ENCODE measurements at places on chromosomes 3 and 15.
A peak's percentile ranks its signal among the peaks of the same experiment; 100 is the strongest.

DNA sequence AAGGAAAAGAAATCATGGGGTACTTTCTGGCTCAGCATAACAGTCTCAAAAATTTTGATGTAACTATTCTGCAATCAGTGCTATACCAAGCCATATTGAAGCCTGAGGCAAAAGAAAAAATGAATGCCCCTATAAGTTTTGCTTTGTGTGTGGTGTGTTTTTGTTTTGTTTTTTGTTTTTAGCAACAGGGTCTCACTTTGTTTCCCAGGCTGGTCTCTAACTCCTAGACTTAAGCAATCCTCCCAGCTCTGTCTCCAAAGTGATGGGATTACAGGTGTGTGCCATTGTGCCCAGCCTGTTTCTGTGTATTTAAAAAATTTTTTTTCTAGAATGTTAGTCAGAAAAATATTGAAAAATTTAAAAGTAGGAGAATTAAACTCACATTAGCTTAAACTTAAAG, 93.2 kb downstream of the ZNF280D start:
- peak; percentile 28 for DNase-seq

DNA sequence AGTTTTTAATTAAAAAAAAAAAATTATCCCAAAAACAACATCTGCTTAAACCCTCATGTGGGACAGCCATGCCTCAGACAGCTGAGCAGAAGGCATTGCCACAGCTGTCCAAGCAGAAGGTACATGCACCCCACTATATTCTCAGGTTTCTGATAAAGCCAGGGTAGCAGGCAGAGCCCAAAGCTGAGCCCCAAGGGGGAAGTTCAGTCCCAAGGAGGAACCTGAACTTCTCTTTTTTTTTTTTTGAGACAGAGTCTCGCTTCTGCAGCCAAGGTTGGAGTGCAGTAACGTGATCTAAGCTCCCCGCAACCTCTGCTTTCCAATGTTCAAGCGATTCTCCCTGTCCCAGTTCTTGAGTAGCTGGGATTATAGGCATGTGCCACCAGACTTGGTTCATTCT, 33.2 kb downstream of the MKRN2 start:
- no peak for DNase-seq

DNA sequence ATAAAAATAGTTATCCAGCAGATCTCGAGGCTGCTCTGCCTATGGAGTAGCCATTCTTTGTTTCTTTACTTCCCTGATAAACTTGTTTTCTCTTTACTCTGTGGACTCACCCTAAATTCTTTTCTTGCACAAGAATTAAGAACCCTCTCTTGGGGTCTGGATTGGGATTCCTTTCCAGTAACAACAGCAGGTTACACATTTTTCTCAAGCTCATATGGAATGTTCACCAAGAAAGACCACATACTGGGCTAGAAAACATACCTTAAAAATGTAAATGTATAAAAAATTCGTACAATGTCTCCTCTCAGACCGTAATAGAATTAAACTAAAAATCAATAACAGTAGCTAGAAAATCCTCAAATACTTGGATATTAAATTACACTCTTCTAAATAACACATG, 299.2 kb downstream of the CNTN3 start:
- DNase-seq: no peak

DNA sequence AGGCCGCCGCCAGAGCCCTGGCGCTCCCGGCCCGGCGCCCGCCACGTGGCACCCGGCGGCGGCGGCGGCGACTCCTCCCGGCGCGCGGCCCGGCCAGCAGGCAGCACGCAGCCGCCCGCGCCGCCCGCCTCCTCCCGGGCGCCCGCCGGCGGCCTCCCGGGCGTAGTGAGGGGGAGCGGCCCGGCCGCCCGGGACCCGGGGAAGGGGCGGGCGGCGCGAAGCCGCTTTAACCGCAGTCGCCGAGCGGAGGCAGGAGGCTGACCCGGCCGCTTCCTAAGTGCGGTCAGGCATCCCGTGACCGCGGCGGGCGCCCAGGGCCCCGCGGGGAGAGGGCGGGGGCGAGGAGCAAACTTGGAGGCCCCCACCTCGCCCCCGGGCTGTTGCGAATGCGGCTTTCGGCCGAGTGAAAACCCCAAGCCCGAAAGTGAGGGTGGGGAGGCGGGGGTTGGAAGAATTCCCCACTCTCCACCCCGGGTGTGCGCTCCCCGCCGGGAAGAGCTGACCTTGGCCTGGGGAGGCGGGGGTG, 1.7 kb upstream of the HES1 start:
- peak; percentile 87 for DNase-seq

GRCh38 chr3:52498137-52499054, 3.3 kb downstream of the STAB1 start:
- DNase-seq: no peak

- DNase-seq: no peak
Observed at GRCh38 chr3:23542079-23542478, 263.7 kb upstream of the UBE2E1 start.

- no peak for DNase-seq
Observed at GRCh38 chr3:143280984-143281383, 161.4 kb downstream of the CHST2 start.

- DNase-seq: no peak
Observed at GRCh38 chr15:92591275-92591674, 64.3 kb downstream of the FAM174B start.

DNA sequence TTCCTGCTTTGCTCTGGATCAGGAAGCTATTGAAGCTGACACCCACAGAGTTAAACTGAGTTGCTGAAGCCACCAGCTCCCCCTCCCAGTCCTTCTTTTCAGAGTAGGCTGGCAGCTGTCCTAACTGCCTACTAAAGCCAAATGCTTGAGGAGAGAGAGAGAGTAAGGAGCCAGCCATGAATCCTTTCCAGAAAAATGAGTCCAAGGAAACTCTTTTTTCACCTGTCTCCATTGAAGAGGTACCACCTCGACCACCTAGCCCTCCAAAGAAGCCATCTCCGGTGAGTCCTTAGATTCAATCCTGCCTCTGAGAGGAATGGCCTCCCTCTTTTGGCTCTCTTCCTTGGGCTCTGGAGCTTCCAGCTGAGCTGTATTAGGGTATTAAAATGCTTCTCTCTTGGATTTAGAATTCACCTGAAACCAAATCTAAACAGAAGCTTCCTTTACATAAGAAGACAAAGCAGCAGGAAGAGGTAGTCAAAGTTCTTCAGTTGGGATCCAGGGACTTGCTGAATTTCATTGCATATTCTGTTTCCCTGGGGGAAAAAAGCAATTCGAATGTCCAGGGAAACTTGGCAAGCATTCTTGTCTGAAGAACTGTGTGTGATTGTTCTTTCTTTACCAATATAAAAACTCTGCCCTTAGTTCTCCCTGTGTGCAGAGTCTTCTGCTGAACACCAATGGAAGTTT, at the start of gene SLC15A2:
Gene SLC15A2 (plus strand): TSS at position 101 of the 690 bp plus-strand sequence. CDS start 76 bp downstream, at position 177.
- peak; percentile 54 for DNase-seq

DNA sequence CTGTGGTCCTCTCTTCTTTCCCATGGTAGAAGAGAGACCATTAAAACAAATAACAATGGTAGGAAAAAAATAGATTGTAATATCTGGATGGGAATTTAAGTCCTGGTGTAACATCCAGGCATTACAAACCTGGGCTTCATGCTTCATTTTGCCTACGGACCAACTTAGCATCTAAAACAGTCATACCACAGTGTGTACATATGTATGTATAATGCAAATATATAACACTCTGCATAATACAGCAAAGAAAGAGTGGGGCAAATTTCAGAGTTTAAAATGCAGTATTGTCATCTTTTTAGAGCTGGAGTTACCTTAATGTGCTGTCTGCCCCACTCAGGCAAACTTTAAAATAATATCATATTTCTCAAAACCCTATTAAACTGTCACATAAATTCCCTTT, 298.2 kb downstream of the AGBL1 start:
- DNase-seq: no peak

GRCh38 chr15:33864360-33865075, 103.8 kb upstream of the CHRM5 start:
- DNase-seq: no peak

GRCh38 chr3:12380461-12380860, 91.6 kb downstream of the PPARG start:
- no peak for DNase-seq

GRCh38 chr3:54831112-54831511, 96.7 kb downstream of the LRTM1 start:
- no peak for DNase-seq

DNA sequence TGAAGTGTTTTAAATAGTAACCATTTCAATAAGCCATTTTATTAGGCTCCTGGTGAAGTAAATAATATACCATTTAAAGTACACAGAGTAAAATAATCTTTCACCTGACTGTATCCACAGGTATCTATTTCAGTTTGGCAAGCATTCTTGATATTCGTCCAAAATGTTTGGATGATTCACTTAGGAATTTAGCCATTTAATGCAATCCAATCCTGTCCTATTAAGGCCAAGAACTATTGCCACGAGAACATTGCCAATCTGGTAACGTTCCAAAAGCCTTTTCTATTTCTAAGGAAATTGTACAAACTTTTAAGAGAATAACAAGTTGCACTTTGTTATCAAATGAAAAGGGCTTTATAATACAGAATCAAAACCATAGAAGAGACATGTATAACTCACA, 209.8 kb upstream of the THRB start:
- no peak for DNase-seq

DNA sequence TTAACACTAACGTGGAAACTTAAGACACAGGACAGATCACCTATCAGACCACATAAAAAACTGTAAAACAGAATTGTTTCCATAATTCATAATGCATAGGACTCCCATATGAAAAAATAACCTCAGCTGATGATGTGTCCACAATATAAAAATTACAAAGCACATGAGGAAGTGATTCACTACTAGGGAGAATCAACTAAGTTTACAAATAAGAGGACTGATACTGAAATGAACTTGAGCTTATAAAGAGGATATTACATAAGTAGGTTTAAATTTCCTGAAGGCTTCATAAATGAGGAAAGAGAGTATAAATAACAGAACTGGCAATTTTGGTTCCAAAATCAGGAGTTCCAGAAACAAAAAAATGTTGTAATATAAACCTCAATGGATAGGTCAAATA, 111.9 kb downstream of the SAMMSON start:
- DNase-seq: no peak

DNA sequence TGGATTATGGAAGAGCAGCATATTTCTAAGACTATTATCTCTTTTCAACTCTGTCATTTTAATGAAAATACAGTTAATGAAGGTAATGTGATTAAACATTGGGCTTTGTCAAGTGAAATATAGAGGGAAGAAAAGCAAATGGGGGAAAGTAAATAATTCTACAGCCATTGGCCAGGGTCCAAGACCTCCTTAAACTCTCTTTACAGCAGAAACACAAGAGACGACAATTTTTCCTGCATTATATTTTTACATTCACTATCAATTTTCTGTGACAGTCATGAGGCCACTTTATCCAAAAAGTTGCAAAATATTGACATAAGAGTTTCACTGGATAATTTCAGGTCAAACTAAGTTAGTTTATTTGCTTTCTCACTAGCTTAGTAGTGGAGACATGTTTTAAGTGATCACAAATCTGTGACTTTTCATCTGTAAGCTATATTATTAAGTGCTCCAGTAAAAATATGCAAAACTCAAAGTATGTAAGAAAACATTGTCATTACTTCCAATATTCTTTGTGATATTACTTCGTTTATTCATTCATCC, 385.9 kb upstream of the DPH6 start:
- no peak for DNase-seq

DNA sequence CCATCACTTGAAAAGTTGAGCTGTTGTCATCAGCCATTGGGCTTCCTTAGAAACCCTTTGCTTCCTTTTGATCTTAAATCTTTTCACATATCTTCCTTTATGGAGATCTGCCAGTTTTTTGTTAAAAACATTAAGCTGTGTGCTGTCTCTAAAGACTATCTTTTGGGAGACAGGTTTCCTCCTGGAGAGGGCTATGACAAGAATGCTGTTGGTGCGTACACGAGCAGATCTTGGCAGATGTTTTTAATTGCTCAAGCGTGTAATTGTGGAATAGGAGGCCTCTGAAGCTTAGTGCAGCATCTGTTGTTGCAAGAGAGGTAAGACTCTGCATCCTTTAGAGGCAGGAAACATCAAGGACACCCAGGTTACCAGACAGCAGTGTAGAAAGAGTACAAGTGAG, 56.8 kb downstream of the PHLDB2 start:
- peak; percentile 62 for DNase-seq

DNA sequence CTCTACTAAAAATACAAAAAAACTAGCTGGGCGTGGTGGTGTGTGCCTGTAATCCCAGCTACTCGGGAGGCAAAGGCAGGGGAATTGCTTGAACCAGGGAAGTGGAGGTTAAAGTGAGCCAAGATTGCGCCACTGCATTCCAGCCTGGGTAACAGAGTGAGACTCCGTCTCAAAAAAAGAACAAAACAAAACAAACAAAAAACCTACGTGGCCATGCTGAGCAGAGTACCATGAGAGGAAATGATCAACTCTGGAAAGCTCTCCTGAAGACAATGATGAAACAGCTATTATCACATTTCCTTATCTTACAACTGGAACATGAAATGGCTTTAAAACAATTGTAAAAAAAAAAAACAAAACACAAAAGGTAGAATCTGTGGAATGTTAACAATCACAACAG, 75.2 kb downstream of the CHSY1 start:
- DNase-seq: no peak

GRCh38 chr3:25693238-25693637, 28.5 kb upstream of the TOP2B start:
- no peak for DNase-seq

GRCh38 chr3:153595186-153595815, 433.3 kb downstream of the RAP2B start:
- peak; percentile 36 for DNase-seq

DNA sequence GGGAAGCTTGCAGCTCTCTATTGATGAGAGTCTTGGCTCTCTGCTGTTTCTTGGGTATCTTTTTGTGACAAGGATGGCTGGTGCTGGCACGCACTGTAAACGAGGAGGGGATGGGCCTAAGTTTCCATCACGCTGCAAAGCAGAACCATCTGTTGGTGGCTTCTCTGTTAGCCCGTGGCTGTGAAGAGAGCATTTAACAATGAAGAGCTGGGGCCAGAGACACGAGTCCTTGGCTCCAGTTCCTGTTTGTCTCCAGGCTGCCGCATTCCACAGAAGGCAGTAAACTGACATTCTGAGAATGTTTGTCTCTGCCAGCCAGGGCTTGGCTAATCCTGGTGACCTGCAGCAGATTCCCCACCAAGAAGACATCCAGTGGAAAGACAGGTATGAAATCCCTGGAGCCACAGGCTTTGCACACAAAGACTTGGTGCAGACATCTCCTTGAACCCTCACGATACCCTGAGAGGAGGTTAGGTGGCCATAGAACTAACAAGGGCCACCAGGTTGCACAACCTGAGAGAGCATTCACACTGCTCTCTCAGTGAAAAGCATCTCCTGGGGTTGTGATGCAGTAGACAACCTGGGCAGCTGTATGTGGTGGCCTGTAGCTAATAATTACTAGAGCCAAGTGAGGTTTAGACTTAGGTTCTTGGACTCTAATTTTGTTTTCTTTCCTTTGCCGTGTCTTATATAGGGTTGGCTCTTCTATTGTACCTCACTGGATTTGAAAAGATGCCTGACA, 130.9 kb downstream of the ASB7 start:
- no peak for DNase-seq

DNA sequence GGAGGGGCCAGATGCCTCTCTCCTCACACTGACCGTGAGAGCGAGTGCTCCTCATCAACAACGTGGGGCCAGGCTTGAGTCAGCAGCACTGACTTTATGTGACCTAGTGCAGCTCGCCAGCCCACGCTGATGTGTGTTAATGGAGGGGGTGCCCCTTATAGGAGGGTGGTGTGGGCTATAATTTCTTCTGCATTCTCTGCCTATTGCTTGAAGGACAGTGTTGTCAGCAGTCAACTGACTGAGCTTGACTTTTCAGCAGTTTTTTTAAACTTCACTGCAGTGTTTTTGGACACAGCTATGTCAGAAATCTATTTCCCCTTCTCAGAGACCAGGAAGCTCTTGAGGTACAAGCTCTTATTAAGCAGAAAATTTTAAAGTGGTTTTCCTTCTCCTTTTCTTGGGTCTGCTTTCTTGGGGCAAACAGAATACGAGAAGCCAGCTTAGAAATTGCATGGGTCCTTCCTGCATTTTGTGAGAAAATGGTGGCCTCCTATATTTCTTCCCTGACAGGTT, 304.8 kb upstream of the CTDSPL start:
- DNase-seq: no peak

Measured in neural progenitor cell (in vitro differentiated cells).